ENCODE measurements at places on chromosomes 2 and 18.

DNA sequence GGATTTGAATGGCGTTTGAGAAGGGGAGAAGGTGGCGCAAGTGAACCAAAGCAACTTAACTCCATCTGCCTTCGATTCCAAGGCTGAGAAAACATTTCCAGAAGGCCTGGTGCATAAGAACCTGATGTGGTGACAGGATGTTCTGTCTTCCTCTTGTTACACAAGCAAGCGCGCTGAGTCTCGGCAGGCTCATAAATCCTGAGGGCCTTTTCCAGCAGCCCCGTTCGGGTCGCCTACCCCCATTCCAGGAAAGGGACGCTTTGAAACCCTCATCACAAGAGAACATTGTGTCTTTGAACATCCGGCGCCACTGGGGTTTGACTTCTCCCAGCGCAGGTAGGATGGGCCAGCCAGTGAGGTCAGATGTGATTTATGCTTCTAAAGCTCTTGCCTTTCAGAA is 403.5 kb downstream of the SETBP1 start:
- no peak for DNase-seq

DNA sequence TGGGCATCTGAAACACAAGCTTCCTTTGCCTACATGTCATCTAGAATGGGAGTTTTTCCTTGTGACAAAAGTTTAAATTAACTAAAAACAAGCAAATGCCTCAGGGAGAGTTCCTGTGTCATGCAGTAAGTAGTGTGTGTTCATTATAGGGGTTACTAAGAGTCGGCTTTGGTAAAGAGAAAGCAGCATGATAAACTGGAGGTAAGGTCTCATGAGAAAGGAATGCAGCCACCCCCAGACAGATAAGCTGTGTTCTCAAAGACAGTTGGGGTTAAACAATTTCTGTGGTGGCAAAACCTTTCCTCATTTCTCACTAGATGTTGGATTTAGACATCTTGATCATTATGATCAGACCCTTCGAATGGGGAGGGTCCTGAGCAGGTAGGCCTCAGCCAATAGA is 129.7 kb downstream of the MAP4K4 start:
- DNase-seq = peak; percentile 93

- peak; percentile 66 for DNase-seq
These were observed at the start of gene BIN1 for GRCh38 chr2:127106991-127107621. Gene BIN1, minus strand, starts transcription at chr2:127107154. Its CDS starts 211 bp downstream, at chr2:127106943.

DNA sequence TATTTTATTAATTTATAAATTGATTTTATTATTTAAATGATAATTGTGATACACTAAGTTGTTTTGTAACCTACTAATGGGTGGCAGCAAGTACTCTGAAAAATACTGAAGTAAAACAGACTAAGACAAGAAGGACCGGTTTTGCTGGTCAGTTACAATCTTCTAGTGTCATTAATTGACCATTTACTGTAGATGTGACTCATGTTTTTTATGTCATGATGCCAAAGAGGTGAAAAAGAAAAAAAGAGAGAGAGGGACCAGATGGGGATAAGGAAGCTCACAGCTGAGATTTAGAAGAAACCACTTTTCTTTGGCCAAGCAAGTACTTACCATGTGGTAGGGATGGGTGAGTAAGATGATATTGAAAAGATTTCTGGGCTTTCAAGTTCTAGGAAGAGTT is 955.8 kb upstream of the LRRTM1 start:
- DNase-seq = no peak

- DNase-seq = no peak
These were observed 157.9 kb downstream of the CD226 start for GRCh38 chr18:69789794-69790193.
